ENCODE measurements at places on chromosomes 7 and 10.
A peak's percentile ranks its signal among the peaks of the same experiment; 100 is the strongest.

DNA sequence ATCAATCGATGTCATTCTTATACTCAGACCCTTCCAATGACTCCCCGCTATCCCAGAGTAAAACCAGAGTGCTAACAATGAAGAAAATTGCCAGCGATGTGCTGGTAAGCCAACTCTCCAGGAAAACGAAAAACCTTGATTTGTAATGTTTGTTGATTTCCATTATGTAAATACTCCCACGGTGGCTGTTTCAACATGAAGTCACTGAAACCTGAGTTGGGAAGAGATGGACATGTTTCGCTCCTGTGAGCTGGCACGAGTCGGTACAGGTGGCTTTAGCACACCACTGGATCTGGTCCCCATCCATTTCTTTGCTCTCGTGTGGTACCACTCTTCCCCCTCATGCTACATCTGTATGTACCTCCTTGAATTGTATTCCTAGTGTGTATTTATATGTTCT lies 52.9 kb downstream of the AP3M1 start:
- no peak for DNase-seq

- DNase-seq, result no peak
Observed at GRCh38 chr10:133170092-133170491, 10.1 kb downstream of the KNDC1 start.

DNA sequence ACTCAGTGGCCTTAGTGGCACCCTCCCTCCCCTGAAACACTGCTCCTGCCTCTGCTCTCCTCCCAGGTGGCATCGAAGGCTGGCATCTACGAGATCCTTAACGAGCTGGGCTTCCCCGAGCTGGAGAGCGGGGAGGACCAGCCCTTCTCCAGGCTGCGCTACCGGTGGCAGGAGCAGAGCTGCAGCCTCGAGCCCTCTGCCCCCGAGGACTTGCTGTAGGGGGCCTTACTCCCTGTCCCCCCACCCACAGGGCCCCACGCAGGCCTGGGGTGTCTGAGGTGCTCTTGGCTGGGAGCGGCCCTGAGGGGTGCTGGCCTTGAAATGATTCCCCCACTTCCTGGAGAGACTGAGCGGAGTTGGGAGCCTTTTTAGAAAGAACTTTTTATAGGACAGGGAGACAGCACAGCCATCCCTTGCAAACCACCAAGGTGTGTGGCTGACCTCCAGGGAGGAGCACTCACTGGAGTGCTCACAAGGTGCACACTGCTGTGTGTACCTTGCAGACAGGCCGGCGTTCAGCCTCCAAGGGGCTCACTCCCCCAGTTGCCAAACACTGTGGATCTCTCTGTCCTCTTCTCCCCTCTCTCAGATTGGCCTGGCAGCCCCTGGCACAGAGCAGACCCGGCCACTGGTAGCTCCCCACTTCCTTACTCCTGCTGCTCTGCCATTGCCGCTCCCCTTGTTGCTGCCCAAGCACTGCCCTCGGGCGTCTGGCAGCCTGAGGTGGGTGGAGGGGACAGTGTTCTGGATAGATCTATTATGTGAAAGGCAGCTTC lies 35.8 kb downstream of the PRF1 start:
- no peak for DNase-seq

DNA sequence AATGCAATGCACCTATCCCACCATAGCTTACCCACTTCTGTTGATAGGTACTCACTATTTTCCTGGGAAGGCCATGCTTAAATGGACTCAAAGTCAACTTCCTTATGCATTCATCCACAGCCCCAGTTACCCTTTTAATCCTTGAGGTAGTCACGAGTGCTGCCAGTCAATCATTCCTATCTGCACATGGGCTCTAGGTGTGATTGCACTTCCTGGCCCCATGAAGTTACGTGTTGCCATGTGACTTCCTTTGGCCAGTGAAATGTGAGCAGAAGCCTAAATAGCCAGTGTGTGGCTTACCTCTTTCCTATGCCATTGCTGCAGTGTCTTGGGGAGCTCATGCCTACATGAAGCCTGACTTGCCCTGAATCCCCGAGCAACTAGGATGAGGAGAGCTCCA lies 23.5 kb upstream of the EIF5AL1 start:
- no peak for DNase-seq

- DNase-seq, result peak; percentile 35
Observed at GRCh38 chr10:95864906-95865813, 42.6 kb upstream of the CC2D2B start.

DNA sequence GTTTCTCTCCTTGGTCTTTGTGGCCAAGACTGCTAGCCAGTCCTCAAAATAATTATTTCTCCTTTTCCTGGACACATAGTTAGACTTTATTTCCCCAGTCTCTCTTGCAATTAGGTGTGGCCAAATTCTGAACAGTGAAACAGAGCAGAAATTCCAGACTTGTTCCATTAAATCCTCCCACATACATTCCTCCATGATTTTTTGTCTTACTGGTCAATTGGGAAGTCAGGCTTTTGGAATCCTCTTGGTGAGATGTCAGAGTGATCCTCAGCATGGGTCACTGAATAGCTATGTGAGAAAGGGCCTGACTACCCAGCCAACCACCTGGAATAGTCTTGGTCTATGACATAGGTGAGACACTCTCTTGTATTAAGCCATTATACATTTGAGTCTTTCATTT lies 164.2 kb downstream of the DGKI start:
- DNase-seq, result no peak

DNA sequence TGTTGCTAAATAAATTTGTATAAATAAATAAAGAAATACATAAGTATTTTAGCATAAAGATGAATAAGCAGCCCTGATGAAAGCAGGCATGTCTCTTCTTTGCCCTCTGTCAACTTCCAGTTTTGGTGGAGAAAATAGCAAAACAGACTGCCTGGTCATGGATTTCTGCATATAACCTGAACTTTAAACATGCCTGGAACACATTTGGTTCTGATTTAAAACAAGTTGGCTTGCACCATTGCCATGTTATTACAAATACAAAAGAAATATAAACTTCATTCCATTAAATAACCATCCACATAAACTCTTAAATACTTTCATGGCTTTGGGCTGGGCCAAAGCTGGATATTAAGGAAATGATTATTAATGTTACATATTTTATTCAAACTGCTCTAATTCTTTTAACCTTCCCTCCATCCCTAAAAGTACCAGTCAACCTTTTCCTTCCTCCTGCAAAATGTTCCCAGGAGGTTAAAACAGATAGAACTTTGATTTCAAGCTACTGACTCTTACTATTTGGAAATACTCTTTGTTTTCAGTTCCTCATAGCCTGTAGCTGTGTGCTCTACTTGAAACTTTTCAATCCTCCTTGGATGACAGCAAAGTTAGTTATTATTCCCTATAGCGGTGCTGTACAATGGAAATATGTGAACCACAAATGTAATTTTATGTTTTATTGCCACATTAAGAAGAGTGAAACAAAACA lies 96.3 kb downstream of the BICC1 start:
- DNase-seq, result no peak

DNA sequence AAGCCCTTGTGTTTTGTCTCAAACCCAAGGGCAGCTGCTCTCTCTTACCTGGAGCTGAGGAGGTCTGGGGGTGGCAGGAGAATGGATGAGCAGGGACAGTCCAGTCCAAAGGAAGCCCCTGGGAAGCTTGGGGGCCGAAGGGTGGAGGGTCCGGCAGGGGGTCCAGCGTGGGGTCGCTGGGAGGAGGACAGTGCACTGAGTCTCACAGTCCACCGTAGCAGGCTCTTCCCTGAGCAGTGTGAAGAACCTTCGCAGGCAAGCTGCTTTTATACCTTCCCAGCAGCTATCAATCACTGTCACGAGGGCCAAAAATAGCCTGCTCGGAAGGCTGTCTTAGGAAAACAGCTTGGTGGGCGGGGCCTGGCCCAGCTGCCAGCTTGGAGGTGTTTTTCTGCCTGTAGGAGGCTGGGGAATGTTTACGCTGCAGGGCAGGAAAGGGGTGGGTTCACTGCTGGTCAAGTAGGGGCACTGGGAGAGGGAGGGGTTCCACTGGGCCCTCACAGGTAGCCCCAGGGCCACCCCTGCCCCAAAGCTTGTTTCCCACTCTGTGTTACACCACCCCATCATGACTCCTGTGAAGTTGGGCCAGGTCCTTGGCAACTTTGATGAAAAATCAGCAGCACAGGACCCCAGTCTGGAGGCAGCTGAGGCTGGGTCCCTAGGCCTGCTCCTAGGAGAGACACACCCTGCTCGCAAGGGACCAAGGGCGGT lies at the start of gene DEPP1:
Gene DEPP1, minus strand, starts transcription at position 240 of the 711 bp plus-strand sequence. CDS start 779 bp downstream, outside the sequence.
- no peak for DNase-seq

- no peak for DNase-seq
Observed at GRCh38 chr7:93160410-93160809, 12.2 kb upstream of the SAMD9L start.

DNA sequence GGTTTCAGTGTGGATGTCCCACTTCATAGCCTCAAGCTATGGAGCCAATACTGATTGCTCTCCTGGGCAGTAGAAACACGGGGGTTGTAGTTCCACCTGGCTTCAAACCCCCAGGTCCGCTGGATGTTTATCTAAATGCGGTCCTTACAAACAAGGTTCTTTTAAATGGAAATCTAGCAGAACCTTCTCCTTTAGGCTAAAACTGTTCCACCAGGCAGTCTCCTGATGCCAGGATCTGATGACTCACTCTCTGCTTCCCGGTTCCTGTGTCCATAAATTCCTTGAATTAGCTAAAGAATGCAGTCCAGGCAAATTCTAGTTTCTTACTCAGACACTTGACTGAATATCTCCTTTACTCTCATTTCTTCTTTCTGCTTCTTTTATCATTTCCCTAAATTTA lies 108.4 kb upstream of the FAM3C start:
- no peak for DNase-seq

DNA sequence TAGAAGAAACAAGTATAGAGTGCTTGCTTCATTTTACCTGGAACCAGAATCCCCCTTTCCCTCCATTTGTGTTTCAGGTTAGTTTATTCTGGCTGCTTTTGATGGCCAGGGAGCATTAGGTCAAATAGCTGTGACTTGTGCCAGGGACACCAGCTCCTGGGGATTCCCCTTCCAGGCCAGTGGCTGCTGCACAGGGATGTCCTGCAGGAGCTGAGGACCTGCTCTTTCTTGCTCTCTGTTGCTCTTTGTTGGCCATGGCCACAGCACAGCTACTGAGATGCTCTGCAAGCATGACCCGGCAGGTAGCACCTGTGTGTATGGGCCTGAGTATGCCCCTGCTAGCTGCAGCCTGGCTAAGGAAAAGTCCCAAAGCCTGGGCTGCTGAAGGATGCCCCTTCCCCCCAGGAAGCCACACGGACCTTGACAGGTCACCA lies 208.9 kb downstream of the EBF3 start:
- DNase-seq, result no peak

DNA sequence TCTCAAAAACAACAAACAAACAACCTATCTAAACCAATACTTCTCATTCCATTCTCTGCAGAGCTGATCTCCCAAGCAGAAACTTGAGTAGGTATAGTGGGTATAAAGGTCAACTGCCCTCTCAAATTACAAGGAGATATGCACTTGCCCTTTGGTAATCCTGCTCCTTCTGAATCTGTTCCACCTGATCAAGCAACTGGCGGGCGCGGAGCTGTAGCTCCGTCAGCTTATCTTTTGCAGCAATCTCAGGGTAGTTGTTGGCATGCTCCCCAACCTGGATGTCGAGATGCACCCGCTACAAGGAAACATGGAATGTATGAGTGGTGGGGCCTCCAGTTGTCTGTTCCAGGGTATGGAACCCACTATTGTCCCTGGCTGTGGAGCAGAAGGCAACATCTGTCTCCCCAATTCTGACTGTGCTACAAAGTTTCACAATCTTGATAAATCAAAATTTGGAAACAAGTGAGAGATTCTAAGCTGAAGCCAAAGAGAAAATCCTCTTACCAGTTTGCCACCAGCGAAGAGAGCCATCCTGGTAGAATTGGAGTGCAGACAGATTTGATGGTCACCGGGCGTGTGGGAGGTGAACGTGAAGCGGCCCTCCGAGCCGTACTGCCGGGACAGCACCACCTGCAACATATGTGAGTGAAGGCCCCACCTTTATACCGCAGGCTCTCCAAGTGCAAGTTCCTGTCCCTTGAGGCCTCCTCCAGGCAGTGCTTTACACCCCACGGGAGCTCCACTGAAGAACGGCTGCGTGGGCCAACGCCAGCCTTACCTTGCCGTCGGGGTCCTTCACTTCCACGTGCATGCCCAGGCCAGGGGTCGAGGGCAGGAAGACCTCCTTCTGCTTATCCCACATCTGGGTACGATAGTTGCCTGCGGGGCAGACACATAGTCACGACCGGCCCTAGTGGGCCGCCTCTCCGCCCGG lies 819 bp downstream of the TMED4 start:
- DNase-seq, result peak; percentile 44

- no peak for DNase-seq
Observed at GRCh38 chr7:158121441-158122045, 466.1 kb downstream of the PTPRN2 start.

GRCh38 chr7:70267381-70268120 lies 669.3 kb downstream of the AUTS2 start:
- no peak for DNase-seq

DNA sequence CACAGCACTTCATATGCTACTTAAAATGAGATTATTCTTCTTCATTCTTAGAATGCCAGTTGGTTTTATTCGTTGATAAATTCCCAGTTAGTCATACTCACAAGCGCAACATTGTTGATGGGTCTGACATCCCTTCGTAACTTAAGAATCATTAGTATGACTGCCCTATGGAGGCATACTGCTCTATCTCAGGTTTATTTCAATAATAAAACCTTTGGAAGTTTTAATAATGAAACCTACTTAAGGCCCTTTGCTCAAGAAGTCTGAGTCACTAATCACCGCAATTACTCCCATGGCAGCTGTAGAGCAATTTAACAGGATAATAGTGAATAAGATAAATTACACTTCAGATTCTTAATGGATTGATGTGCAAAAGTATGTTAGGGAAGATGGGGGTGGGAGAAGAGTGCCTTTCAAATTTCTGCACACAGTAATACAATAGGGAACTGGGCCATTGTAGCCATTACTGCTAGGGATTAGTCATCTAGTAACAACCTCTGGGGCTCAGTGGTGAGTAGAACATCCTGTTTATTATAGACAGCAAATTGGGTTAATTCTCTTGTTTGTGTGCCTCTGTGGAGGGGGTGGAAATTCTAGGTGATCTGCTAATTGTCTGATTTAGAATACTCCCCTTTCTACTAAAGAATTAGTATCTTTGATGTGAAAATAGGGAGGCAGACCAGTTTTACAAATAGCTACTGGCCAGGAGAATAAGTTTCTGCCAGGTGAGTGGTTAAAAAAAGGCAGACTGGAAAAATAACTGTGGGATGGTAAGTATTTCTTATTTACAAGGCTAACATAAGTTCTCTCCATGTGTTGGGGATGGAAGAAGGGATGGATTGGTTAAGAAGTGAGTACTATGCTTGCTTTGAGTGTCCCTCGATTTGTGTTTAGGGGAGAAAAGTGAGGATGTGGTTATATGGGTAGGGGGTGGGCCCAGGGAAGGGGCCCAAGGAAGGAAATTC lies 74.5 kb upstream of the VKORC1L1 start:
- DNase-seq, result peak; percentile 41

DNA sequence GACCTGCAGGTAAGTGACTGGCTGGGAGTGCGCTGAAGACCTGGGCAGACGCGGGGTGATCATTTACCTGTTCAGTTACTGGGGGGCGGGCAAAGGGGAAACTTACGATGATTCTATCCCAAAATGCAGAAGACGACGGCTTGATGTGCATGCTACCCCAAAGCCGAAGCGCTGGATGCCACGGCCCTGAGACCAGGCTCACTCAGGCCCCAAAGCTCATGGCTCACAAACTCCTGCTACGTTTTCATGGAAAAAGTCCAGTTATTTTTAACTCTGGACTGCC lies 200.6 kb downstream of the DIP2C start:
- no peak for DNase-seq

GRCh38 chr10:130232166-130233034 lies 96.2 kb downstream of the GLRX3 start:
- no peak for DNase-seq

Measured in CD4-positive, alpha-beta T cell treated with Interleukin-15 for 4 hours (primary cell).